ENCODE measurements at places on chromosomes 5 and 9.

DNA sequence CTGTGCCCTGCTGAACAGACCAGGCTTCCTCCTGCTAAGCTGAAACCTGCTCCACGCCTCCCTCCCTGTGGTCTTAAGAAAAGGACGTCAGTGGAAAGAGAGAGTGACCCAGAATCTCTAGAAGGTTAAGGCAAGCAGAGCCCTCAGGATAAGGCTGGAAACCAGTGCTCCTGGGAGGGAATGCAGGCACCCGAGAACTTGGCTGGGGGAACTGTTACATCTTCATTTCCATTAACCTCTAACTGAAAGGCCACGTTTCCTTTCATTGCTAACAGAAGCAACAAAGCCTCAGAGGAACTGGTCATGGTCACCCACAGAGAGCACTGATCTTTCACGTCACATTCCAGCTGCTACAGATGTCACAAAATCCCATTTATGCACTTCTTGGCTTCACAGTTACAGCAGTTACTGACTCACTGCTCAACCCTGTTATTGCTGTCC is 26.1 kb upstream of the AKNA start:
- no peak for DNase-seq

GRCh38 chr9:85425153-85425611 is 316.6 kb downstream of the AGTPBP1 start:
- DNase-seq: no peak

GRCh38 chr5:88672644-88673252 is 210.2 kb downstream of the MEF2C start:
- no peak for DNase-seq

GRCh38 chr9:96875461-96876142 is 21.3 kb upstream of the ZNF782 start:
- DNase-seq: peak; percentile 35

GRCh38 chr9:118463419-118463818 is 759.2 kb downstream of the TLR4 start:
- DNase-seq: no peak

DNA sequence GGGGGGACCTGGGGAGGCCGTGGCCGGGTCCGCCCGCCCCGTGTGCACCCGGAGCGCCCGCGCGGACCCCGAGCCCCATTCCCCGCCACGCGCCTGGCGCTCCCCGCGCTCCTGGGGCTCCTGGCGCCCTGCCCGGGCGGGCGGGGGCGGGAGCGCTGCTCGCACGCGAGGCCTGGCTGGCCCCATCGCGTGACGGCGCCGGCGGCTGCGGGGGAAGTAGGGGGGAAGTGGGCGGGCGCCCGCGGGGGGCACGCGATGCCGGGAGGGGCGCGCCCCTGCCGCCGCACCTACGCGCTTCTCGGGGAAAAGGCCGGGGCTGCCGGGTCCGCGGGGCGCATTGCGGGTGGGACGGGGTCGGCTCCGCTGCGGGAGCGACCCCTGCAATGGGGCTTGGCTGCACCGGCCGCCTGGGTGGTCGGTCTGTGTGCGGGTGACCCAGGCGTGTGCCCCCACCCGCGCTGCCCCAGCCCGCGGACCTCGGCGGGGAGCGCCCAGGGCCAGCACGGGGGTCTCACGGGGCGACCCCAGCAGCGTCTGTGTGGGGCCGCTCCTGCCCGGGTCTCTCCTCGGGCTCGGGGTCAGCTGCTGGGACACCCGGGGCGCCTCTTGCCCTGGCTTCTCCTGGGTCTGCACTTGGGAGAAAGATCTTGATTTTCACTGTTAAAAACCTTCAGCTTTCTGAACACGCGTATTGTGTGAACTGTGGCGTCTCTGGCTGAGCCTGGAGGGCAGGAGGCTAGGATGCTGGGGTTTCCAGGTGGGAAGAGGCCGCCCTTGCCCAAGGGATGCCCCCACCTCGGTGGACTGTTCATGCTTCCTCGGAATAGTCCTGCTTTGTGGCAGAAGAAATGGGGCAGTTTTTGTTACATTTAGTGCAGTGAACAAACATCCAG is 52.4 kb downstream of the AHRR start:
- DNase-seq: peak; percentile 65

DNA sequence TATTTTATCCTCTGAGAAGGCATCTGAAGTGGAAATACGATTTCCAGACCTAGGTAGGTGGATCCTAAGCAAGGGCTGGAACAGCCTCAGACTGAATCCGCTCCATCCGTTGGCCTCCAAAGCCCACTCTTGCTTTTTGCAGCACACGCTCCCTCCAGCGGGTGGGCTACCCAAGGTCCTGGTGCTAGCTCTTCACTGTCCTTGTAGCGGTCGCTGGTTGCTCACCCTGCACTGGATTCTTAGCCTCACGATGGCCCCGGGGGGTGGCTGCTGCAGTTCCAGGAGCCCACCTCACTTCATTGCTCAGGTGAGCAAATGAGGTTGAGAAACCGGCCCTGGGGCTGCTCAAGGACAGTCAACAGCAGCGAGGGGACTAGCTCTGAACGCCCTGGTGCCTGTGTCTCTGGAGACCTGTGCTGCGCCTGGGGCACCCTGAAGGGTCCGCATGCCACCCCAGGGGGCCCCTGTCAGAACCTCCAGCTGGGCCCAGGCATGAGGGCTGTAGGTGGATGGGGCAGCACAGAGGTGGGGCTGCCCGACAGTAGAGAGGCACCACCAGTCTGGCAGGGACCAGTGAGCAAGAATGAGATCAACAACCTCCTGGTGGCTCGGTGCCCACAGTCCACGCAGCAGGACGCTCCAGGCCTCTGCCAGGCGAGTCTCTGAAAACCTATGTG is 4.3 kb downstream of the MGAT4B start:
- DNase-seq: no peak

DNA sequence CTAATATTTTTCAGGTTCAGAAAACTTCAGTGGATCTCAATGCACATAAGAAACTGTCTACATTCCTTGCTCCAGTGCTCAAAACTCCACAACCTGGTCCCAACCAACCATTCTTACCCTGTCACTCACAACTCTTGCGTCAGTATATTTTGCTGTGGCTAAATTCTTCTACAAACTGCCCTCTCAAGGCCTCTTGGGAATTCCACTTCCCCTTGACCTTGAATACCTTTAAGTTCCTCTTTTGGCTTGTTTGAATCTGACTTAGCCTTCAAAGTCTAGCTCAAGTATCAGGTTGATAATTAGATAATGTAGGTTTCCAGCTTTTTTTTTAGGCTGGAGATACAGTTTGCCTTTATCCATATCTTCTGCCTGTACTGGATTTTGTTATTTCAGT is 128.3 kb downstream of the SLF1 start:
- no peak for DNase-seq

GRCh38 chr9:15187589-15187988 is 119.4 kb downstream of the TTC39B start:
- no peak for DNase-seq

- no peak for DNase-seq
Observed at GRCh38 chr5:177508837-177509236, 789 bp downstream of the DOK3 start.

- DNase-seq: peak; percentile 23
Observed at GRCh38 chr9:13427587-13427986, 148.1 kb upstream of the MPDZ start.

- DNase-seq: no peak
Observed at GRCh38 chr9:133576031-133576874, 32.9 kb downstream of the FAM163B start.

- DNase-seq: no peak
Observed at GRCh38 chr5:149239917-149240316, 31.7 kb upstream of the AFAP1L1 start.

DNA sequence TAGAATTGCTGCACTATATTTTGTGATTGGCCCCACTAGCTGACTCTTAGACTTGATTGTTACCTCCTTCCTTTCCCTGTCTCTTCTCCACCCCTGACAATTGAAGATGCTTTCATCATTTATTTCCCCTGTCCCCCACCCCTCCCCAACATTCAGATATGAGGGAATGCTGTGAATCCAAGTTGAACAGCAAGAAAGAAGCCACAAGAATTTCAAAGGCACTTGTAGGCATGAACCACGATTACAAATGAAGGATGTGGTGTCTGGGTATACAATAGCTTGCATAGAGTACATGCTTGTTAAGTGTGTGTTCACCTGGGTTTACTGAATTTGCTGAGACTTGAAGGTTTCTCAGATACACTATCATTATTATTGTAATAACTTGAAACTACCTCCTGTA is 78.3 kb upstream of the TRIO start:
- DNase-seq: peak; percentile 51

- DNase-seq: no peak
Observed at GRCh38 chr9:3359048-3359692, 166.6 kb downstream of the RFX3 start.

- no peak for DNase-seq
Observed at GRCh38 chr5:3393122-3393919, 202.3 kb upstream of the IRX1 start.

DNA sequence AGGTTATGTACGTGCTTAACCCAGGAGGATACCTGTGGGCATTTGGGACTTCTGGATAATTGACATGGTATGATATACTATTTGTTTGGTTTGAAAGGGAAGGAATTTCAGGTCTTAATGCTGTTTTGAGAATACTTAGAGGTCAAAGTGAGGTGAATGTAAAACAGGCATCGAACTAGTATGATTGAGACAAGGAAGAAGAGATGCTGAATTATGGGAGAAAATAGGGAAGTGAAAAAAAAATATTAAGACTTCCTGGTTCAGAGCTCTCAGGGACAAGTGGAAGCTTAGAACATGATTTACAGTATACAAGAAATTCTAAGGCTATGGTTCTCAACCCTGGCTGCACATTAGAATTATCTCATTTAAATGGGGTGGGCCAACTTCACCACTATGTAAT is 115.3 kb downstream of the CD180 start:
- DNase-seq: no peak

- DNase-seq: no peak
Observed at GRCh38 chr5:35804201-35804653, 52.5 kb upstream of the IL7R start.

GRCh38 chr5:115992848-115993350 is 30.6 kb downstream of the LVRN start:
- no peak for DNase-seq

GRCh38 chr9:95167998-95168397 is 149.5 kb downstream of the FANCC start:
- DNase-seq: peak; percentile 76

GRCh38 chr5:80466669-80467485 is 21.0 kb upstream of the FAM151B start:
- DNase-seq: peak; percentile 28

DNA sequence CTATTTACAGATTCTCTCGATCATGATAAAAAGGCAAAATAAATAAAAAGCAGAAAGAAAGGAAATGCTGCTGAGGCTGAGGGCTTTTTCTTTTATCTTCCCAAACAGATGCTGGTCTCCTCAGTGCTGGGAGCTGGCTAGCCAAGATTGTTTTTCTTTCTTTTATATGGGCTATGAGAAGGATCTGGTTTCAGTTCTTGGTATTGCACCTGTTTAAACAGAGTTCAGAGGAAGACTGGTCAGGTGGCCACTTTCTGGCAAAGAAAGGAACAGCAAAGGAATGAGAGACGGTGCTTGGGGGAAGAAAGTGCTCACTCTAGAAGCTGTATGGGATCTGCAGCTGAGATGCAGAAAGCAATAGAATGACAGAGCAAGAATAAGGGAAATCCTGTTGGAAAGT is 88.9 kb downstream of the SLF1 start:
- no peak for DNase-seq

GRCh38 chr5:39624268-39624886 is 199.6 kb upstream of the DAB2 start:
- DNase-seq: no peak

- no peak for DNase-seq
Observed at GRCh38 chr5:50559955-50560354, 106.5 kb upstream of the PARP8 start.

- no peak for DNase-seq
Observed at GRCh38 chr5:80822640-80823039, 137.5 kb upstream of the RASGRF2 start.

DNA sequence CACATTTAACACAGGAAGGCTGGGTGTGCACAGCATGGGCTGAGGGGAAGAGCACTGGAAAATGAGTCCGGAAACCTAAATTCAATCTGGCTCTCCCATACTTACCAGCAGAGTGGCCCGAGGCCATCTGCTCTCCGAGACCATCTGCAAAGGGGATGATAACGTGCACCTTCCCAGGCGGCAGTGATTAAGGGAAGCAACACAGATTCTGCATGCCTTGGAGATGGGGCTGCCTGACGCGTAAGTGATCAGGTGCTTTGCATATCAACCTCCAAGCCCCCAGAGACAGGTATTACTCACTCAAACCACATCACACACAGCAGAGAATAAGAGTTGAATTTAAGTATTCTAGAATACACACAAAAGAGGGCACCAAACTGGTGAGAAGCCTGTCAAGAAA is 9.1 kb downstream of the EPB41L4B start:
- DNase-seq: no peak

DNA sequence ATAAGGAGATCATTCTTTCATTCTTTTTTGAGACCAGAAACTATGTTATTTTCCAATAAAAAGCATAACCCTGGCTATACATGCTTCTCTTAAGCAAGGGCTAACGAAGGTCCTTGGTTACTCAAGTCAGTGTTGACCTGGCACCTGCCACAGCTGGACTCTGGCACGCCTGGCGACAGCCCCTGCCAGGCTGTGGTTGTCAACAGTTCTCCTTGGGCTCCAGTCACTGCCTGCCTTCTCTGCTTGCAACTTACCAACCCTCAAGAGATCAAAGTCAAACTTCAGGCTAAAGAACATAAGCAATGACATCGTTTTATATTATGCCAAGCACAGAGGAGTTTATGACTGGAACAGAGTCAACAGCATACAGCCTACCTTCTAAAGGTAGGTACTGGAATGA is 61.4 kb upstream of the TBC1D9B start:
- no peak for DNase-seq

DNA sequence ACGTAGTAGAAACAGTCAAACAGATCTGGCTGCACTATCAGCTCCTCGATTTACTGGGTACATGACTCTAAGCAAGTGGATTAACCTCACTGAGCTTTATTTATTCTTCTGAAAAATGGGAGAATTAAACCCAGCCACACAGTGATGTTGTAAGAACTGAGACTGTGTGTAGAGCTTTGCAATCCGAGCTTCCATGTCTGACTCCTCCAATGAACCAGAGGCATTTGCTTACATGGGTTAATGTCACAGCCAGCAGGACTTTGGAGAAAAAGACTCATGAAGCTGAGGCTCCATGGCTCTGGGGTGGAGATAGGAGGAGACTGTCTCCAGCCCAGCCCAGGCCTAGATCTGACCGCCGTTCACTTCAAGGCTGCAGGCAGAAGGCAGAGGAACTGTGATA is 201.3 kb downstream of the CDK5RAP2 start:
- no peak for DNase-seq

DNA sequence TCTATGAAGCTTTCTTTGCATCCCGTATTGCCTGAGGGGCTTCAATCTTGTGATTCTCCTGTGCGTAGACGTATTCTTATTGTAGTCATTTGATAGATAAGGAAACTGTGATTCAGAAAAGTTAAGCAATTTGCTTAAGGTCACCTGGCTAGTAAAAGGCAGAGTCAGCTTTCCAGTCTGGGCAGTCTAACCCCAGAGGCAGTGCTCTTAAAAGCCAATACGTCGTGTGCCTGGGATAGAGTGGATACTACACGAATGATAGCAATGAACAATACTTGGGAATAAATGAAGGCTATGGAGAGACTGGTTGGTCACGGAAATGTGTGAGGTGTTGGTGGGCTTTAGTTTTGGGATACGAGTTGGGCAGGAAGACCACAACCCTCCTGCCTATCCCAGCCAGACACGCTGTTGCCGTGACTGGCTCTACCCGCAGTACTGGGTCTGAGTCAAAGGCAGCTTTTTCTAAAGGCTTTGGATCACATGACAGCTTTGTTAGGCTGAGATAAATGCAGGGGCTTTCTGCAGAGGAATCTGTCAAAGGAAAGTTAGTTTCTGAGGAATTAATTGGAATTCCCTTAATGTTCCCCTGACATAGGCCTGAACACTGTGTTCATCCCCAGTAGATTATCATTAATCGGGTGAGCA is 302.6 kb downstream of the KIF4B start:
- DNase-seq: no peak
